ENCODE measurements at places on chromosomes 12 and 14.

- no peak for DNase-seq
Observed at GRCh38 chr12:96234591-96235483, 40.7 kb downstream of the ELK3 start.

DNA sequence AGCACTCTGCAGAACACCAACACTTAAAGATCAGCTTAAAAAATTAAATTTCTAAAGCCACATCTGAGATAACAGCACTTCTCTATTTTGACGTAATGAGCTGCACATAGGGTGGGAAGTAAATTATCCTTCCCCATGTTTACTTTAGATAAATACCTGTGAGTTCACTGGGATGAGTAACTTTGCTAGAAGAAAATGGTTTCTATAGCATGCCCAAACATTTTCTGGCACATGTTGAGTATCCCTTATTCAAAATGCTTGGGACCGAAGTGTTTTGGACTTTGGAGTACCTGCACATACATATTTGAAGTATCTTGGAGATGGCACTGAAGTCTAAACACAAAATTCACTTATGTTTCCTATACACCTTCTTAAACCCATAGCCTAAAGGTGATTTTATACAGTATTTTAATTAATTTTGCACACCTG lies 6.6 kb downstream of the SLC38A2 start:
- DNase-seq, result no peak

GRCh38 chr14:52977798-52978197 lies 26.9 kb upstream of the FERMT2 start:
- DNase-seq, result no peak

DNA sequence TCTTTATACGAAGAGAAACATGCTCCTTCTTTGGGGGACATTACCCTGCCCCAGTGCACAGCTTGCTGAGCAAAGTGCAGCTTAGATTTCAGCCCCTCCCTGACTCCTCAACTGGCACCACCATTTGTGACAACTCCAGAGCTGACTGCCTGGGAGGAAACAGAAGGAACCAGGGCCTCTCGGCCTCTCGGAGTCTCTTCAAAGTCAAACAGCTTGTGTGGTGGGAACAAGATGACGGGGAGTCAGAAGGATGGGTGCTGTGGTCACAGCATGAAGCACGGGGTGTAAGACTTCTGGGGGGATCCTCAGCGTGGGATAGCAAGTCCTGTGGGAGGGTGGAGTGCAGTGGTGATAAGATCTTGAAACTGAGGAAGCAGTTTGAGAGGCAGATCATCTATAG lies 123.5 kb upstream of the BCL2L14 start:
- DNase-seq, result no peak

DNA sequence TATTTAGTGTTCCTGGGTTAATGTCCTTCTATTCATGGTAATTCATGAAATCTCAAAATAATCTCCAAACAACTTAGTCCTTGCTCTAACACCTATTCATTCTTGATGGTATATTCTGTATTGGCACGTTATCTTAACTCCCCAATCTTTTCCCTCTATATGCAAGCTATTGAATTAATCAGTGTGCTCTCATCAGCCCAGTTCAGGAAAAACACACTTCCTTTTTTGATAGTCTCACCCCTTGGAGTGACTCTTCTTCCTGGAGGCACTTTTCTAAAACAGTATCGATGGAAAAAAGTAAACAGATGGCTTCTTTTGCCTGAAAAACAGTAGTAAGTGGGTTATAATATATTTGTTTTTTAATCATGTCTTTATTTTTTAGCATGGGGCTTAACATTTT lies 28.6 kb downstream of the TULP3 start:
- DNase-seq, result no peak

DNA sequence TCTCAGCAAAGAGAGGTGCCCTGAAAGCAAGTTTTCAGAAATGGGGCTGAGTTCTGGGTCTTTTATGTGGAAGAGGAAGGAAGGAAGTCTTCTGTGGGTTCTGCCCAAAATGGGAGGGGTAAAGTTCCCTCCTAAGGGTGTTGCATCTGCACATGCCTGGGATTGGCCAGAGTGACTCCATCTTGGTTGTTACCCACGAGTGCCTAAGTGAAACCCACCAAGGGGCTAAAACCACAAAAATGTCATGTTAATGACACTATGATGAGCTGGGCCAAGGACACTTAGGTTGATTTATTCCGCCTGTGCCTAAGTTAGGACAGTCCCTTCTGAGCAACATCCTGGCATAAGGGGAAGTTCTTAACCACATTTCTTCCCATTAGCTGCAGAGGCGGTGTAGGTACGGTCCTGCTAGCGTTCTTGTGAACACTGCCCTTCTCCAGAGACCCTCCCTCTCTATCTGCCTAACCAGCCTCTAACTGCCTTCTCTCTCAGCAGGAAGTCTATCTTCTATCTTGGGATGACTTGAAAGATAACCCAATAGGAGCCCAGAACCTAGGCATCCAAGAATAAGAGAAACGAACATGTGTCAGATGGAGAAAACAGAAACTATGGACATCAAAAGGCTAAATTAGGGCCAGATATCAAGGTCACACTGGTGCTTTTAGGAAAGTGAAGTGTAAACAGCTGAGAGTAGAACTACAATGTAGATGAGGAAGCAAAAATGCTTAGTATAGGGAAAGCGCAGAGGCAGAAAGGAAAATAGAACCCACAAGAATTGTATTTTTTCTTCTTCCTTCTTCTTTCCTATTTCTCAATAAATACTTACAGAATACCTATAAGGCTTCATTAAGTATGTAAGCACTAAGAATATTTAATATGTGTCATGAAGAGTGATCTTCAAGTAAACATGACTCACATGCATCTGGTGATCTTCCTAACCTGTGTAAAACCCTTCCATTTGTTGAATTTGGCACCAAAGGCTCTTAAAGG lies 104.2 kb upstream of the AMN1 start:
- no peak for DNase-seq

DNA sequence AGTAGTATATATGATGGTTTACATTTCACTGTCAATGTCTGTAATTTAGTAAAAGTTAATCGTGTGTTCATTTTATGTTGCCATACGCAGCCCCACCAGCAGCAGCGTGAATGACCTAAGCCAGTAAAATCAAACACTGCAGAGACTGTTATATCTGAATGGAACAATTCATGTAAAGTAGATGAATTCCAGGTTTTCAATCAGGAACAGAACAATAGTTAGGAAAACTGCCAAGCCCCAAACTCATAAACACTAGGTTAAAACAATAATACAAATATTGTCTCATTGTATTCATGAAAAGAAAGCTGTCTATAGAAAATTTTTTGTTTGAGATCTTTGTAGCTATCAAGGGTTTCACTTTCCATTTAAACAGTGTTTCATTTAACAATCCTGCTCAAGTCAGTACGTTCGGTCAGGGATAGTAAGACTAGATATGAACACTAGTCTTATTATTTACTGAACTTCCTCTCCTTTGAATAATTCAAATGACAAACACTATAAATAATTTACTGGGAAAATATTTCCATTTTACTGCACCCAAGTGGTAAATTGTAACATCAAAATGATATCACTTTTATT lies 256.8 kb upstream of the FLRT2 start:
- DNase-seq, result no peak
